ENCODE measurements at places on chromosomes 5 and 9.

DNA sequence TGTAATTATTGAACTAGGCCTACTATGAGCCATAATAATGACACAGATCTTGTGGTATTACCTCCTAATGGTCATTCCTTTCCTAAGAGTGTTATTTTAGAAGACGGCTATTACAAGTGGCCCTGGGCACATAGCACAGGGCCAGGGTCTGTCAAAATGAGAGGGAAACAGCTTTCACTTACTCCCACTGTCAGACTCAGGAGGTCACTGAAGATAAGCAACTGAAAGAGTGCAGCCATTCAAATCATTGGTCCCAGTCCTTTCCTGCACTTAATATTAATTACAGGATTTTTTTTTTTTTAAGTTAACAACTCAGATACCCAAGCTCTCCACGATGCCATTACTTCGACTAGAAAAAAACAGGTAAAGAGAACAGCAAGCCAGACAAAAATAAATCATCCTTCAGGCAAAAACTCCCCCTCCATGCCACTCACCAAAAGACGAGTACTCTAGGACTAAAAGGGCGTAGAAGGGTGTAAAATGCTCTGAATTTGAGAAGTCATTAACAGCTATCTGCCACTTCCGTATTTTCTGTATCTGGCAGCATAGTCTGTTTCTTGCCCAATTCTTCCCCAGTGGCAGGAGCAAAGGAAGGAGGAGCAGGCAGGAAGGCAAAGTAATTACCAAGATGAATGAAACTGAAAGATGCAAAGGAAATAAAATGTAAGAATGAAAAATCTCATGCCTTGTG is 87.4 kb downstream of the ZNF608 start:
- DNase-seq, result no peak

GRCh38 chr9:35760651-35761050 is 6.6 kb upstream of the MSMP start:
- peak; percentile 85 for DNase-seq

DNA sequence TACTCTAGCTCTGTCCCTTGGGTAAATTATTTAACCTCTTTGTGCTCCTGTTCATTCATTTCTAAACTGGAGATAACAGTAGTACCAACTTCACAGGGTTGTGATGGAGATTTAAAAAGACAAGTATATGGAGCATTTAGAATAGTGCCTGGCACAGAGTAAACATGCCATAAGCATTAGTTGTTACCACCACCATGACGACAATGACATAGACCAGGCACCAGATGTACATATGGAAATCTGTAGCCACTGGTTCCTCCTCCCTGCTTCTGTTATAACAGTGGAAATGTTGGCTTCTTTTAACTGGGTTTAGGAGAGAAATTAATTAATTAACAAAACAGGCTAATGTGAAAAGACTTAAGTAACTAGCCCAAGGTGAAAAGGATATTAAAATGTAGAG is 217.5 kb downstream of the DENND1A start:
- no peak for DNase-seq

GRCh38 chr5:157745041-157745456 is 1.5 kb downstream of the LSM11 start:
- no peak for DNase-seq

GRCh38 chr5:76782444-76782843 is 36.4 kb upstream of the F2RL1 start:
- DNase-seq, result peak; percentile 71

DNA sequence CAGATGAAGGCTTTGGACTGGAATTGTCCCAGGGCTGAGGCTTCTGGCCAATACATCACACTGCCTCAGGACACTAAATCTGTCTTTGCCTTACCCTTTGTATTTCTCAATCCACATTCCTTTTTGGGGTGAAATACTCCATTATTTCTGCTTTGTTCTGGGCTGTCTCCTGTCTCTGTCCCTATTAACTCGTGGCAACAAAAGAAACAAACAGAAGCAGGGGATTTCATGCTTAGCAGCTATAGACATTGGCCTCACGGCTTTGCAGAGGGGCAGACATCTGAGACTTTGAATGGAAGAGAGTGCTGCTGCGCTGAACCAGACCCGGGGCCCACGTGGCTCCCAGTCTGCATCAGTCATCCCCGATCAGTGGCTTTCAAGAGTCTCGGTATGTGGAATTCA is 129.7 kb downstream of the ARL15 start:
- DNase-seq, result peak; percentile 8
